ENCODE measurements at places on chromosomes 12 and 14.

GRCh38 chr12:42757624-42758119 lies 168.1 kb upstream of the PRICKLE1 start:
- no peak for DNase-seq

DNA sequence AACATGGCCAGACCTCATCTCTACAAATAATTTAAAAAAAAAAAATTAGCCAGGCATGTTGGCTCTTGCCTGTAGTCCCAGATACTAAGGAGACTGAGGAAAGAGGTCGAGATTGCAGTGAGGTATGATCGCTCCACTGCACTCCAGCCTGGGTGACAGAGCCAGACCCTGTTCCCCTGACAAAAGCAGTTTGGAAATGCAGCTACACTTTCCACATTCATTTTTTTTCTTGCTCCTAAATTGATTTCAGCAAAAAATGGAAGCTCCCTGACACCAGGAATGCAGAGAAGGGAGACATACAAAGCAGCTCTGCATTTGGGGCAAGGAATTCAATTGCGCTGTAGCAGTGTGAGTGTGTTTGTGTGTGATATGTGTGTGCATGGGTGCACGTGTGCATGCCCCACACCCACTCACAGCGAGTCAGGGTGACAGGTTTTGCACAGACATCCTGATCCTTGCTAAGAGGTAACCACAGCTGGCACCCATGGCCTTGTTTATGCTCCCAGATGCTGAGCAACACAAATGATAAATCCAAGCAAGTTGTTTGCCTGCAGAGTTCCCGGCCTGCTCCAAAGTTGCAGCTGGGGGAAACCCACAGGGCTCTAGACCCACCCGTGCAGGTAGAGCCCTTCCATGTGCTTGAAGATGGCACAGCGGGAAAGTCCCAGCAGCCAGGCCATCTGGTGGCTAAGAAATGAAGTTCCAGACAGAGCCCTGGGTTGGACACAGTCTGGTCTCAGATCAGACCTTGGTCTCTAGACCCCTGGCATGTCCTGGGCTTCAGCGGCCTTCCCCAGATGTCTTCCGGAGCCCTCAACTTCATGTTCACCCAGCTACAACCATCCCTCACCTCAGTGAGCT lies 25.9 kb upstream of the BDKRB2 start:
- no peak for DNase-seq

- DNase-seq = no peak
These were observed 177.5 kb upstream of the VASH1 start for GRCh38 chr14:76583805-76584204.

DNA sequence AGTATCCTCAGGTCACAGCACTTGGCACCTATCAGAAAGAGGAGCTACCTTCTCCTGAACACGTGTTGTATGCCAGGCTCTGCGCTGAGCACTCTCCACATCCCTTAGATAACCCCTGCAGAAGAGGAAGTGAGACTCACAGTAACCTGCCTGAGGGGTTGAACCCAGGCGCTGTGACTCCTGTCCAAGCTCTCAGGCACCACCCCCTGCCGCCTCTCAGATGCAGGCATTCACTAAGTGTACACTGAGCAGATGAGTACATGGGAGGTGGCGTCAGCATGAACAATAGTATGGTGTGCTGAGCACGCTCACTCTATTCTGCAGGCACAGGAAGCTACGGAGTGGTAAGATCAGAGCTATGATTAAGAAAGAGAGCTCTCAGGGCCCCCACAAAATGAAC lies 21.0 kb upstream of the RIC8B start:
- no peak for DNase-seq

GRCh38 chr12:31804185-31804504 lies 75.3 kb upstream of the AMN1 start:
- DNase-seq = no peak

- DNase-seq = no peak
These were observed 4.8 kb downstream of the IFNG start for GRCh38 chr12:68154779-68155178.
